Endothelial cell of coronary artery (primary cell): ENCODE measurements at places on chromosomes 4 and X. TPM values are rescaled to one million over a fixed set of nuclear protein-coding genes. Genes with fewer than 3 reads are reported as not detected.

Gene CENPE
- 7.5 and 20.8 TPM in 2 replicates for total RNA-seq

Gene SPP1
- total RNA-seq = not detected in 2 replicates

Gene MYOZ2
- total RNA-seq = 0.18 and 0.28 TPM in 2 replicates

Gene CNKSR2
- 0.38 TPM in 1 of 2 replicates, not detected in the other for total RNA-seq

Gene ADGRA3
- 17.4 and 22.1 TPM in 2 replicates for total RNA-seq

Gene LONRF3
- total RNA-seq = 6.2 and 6.5 TPM in 2 replicates

Gene SLC2A9
- 1.4 and 1.6 TPM in 2 replicates for total RNA-seq

Gene SPANXC
- total RNA-seq = not detected in 2 replicates

Gene G3BP2
- total RNA-seq = 174 and 182 TPM in 2 replicates

Gene VGLL1
- total RNA-seq = not detected in 2 replicates

Gene ASB5
- total RNA-seq = 0.28 TPM in 1 of 2 replicates, not detected in the other

Gene AFM
- not detected in 2 replicates for total RNA-seq

Gene DOCK11
- 0.63 and 2.3 TPM in 2 replicates for total RNA-seq

Gene AKAP14
- not detected in 2 replicates for total RNA-seq
